ENCODE measurements at places on chromosomes 5 and 9. TPM values are rescaled to one million over a fixed set of nuclear protein-coding genes. Genes with fewer than 3 reads are reported as not detected.
A peak's percentile ranks its signal among the peaks of the same experiment; 100 is the strongest.

The STC2 gene
- total RNA-seq = not detected

- DNase-seq = no peak
Measured at GRCh38 chr5:33968211-33969005, 16.1 kb downstream of the SLC45A2 start.

DNA sequence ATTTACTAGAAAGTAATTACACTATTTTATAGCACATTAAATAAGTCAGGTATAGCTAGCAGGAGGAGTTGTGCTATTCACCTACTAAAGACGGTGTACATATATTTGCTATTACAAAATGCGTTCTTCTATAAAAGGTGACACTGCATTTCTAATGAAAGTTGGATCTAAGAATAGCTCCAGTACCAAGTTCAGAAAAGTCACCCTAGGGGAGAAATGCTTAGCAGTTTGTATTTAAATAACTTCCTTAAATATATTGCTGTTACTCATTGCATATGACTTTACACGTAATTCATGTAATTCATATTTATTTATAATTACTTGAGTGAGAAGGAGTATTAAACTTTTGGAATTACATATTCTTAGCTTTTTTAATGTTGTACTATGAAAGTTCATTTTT, 7.0 kb upstream of the SUB1 start:
- DNase-seq = no peak

- DNase-seq = no peak
Measured at GRCh38 chr5:78778538-78778937, 130.0 kb upstream of the LHFPL2 start.

The CEP120 gene
- 23.7 TPM for total RNA-seq

DNA sequence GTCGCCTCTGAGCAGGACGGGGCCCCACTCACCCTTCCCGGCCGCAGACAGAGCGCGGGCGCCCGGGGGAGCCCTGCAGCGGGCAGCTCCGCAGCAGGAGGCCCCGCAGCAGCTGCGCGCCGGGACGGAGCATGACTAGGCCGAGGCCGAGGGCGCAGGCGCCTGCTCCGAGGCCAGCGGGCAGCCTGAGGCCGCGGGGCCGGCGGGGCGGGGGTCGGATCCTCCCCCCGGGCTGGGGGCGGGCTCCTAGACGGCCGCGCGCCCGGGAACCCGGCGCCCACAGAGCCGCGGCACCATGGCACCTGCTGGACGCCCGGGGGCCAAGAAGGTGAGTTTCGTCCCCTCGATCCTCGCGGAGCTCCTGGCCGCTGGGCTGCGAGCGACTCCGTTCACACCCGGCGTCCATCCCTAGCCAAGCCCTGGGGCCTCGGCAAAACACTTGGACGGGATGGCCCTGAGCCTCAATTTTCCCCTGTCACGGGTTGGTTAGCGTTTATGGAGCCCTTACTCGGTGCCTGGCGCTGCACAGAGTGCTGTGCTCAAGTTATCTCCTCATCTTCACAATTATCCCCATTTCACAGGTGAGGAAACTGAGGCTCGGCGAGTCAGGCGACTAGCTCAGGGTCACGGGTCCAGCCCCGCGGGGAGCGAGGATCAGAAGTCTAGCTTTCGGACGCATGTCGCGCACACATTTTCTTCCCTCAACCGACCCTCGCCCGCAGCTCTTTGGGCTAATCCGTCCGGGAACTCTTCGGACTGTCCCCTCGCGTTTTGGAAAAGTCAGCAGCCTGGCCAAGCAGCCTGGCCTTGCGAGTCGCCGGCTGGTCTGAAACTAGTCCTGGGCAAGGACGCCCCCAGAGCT, at the start of the genes BHMT2 and DMGDH:
Gene BHMT2, plus strand, starts transcription at position 280 of the 862 bp plus-strand sequence. Its CDS starts 16 bp downstream, at position 296.
Gene DMGDH, minus strand, starts transcription at position 187 of the 862 bp plus-strand sequence. Its CDS starts 54 bp downstream, at position 133.
- no peak for DNase-seq

The TRAPPC13 gene
- 25.4 TPM for total RNA-seq

GRCh38 chr5:91281401-91281800, 101.7 kb downstream of the ARRDC3 start:
- DNase-seq = no peak

The CDC25C gene
- 21.1 TPM for total RNA-seq

GRCh38 chr9:100700689-100701318, 122.9 kb downstream of the CAVIN4 start:
- peak; percentile 27 for DNase-seq

The ACTBL2 gene
- total RNA-seq = not detected

DNA sequence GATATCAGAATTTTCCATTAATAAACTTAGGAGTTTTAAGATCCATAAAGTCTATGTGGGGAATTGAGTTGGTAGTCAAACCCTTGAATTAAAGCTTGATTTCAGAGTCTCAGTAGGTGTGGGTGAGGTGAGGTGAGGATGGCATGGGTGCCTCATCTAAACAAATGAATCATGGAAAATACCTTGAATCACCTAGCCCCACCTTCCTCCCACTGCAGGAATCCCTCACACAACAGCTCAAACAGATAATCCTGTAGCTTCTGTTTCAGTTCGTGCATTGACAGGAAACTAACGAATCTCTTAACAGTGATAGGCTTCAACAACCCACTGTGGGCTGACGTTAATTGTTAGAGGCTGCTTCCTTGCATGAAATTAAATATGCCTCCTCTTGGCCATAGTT, 185.0 kb downstream of the SREK1 start:
- no peak for DNase-seq

DNA sequence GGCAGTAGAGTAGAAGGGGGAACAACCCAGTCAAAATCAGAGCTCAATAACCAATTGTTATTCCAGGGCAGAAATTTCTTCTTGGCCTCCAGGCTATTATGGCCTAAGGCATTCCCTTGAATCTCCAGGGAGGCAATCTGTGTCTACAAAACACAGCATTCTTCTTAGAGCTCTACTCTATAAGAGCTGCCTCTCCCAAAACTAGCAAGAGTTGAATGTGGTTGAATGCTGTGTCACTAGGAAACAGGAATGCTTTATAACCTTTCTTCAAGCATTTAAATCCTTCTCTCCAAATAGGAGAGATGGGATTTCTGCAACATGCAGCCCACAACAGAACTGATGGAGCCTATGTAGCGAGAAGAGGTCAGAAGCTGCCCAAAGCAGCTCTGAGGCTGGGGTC, 97.1 kb upstream of the APC start:
- no peak for DNase-seq

- DNase-seq = peak; percentile 56
Measured at GRCh38 chr5:139668064-139668880, 20.1 kb downstream of the CXXC5 start.

- DNase-seq = no peak
Measured at GRCh38 chr5:148708854-148709253, 54.5 kb upstream of the HTR4 start.

DNA sequence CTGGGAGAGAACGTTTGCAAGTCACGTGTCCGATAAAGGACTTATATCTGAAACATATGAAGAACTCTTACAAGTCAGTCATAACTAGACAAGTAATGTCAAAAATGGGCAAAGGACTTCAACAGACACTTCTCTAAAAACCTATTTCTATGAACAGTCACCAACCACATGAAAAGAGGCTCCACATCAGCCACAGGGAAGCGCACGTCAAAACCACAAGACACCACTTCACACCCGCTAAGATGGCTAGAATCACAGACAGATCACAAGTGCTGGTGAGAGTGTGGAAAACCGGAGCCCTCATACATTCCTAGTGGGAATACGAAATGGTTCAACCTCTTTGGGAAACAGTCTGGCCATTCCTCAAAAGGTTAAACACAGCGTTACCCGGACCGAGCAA, 11.5 kb upstream of the CARD9 start:
- DNase-seq = no peak

The AQP3 gene
- total RNA-seq = 28.5 TPM

The TNC gene
- not detected for total RNA-seq

- DNase-seq = peak; percentile 68
Measured at GRCh38 chr9:134929193-134930158, 11.8 kb upstream of the FCN1 start.

GRCh38 chr5:154844809-154845208, 5.6 kb downstream of the FAXDC2 start:
- DNase-seq = no peak

The CCDC152 gene
- not detected for total RNA-seq

All from OCI-LY7 (cell line).